ENCODE measurements at places on chromosomes 5 and 9.

DNA sequence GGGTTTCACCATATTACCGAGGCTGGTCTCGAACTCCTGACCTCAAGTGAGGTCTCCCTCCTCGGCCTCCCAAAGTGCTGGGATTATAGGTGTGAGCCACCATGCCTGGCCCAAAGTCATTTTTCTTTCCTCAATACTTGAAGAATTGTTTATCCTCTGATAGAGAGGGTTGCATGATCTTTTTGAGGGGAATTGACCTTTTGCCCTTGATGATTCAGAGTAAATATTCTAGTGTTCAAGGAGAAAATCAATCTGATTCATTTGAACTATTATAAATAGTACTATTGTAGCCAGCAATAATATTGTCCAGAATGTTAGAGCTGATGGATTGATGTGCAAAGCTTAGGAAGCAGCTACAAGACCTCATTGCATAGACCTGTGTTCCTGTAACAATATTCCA lies 47.1 kb downstream of the UGCG start:
- H3K4me3 ChIP-seq = no peak overlapping the region
- H3K27me3 ChIP-seq = no peaks in the 10 kb centered on the region
- H3K4me1 ChIP-seq = no peaks in the 10 kb centered on the region

GRCh38 chr5:11062397-11062796 lies 301.4 kb upstream of the DAP start:
- H3K27me3 ChIP-seq = no peaks in the 10 kb centered on the region
- H3K27ac ChIP-seq = no peak overlapping the region
- no peak overlapping the region for H3K4me3 ChIP-seq
- no peak for DNase-seq

DNA sequence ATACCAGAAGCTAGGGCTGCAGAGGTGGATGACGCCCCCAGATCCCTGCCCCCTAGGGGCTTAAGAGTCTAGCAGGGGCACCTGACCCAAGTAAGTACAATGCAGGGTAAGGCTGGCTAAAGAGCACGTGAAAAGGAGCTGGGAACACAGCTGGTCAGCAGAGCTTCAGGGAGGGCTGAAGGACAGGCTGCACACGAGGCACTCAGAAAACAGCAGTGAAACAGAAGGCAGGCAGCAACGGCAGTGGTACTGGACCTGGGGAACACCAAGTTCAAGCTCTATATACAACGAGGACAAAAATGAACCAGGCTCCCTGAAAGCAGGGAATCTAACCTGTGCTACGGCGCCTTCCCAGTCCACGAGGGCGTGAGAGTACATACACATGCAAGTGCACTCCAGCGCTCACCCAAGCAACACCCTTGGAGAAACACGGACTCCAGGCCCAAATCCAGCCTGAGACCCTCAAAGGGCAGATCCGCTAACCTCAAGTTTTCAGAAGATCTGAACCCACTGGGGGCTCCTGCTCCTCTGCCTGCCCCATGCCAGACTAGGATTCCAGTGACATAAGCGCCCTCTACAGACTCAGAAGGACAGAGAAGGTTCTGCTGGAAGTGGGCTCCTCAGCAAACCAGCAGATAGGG lies 57.4 kb downstream of the PSMB7 start:
- H3K27ac ChIP-seq = no peak overlapping the region
- no peaks in the 10 kb centered on the region for H3K4me1 ChIP-seq
- no peak for DNase-seq
- no peaks in the 10 kb centered on the region for H3K27me3 ChIP-seq
- peaks cover 4% of the 10 kb centered on the region for H3K36me3 ChIP-seq

- H3K4me1 ChIP-seq = no peaks in the 10 kb centered on the region
- H3K27me3 ChIP-seq = no peaks in the 10 kb centered on the region
- no peaks in the 10 kb centered on the region for H3K36me3 ChIP-seq
- H3K4me3 ChIP-seq = no peak overlapping the region
- DNase-seq = peak; percentile 82
Measured at GRCh38 chr9:6715755-6716643, 41.8 kb upstream of the KDM4C start.

GRCh38 chr9:14198841-14199455 lies 115.0 kb downstream of the NFIB start:
- no peak overlapping the region for H3K4me3 ChIP-seq
- peak; percentile 68 for DNase-seq
- H3K27ac ChIP-seq = peak overlapping the region; percentile 93

DNA sequence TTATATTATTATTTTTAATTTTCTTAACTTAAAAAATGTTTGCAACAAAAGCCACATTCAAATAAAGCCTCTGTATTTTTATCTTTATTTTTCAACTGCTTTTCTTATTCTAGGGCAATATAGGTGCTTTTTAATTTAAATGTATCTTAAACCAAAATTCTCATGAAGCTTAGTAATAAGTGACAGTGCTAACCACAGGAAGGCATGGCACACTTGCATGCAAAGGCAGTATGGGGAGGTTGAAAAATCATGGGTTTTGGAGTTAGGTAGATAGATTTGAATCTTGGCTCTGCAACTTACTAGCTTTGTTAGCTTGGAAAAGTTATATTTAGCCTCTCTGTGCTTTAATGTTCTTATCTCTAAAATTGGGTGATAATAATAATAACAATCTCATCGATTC lies 458.0 kb downstream of the DMAC1 start:
- H3K4me3 ChIP-seq = no peak overlapping the region
- peaks cover 15% of the 10 kb centered on the region for H3K4me1 ChIP-seq
- no peak overlapping the region for H3K27ac ChIP-seq
- no peak for DNase-seq

- peaks cover 9% of the 10 kb centered on the region for H3K36me3 ChIP-seq
- peaks cover 7% of the 10 kb centered on the region for H3K4me1 ChIP-seq
- H3K4me3 ChIP-seq = peak overlapping the region; percentile 44
- DNase-seq = no peak
- peak overlapping the region; percentile 33 for H3K27ac ChIP-seq
Measured at GRCh38 chr9:708551-709432, 132.7 kb upstream of the DMRT1 start.

GRCh38 chr9:126471084-126471624 lies 142.6 kb upstream of the LMX1B start:
- H3K4me1 ChIP-seq = peaks cover 11% of the 10 kb centered on the region
- no peak overlapping the region for H3K27ac ChIP-seq
- no peaks in the 10 kb centered on the region for H3K27me3 ChIP-seq
- no peak overlapping the region for H3K4me3 ChIP-seq
- no peak for DNase-seq

DNA sequence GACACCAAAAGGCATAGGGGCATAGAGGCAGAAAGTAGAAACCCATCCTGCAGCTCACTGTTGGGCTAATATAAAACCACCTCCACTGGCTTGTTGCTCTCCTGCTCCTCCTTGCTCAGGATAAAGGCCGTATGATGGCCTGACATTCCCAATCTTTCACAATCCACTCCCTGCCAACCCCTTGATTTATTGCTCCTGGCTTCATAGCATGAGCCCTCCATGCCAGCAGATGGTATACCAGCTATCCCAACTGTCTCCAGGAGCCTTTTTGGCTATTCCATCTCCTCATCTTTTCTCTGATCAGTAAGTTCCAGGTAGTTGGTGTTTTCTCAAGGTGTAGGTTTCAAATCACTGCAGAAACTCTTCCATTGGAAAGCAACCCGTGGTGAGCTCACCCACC lies 128.8 kb downstream of the EGFLAM start:
- no peak overlapping the region for H3K4me3 ChIP-seq
- no peaks in the 10 kb centered on the region for H3K27me3 ChIP-seq
- no peak overlapping the region for H3K27ac ChIP-seq
- no peaks in the 10 kb centered on the region for H3K4me1 ChIP-seq
- DNase-seq = no peak

GRCh38 chr5:62900976-62901375 lies 322.4 kb downstream of the LRRC70 start:
- no peak overlapping the region for H3K4me3 ChIP-seq
- no peaks in the 10 kb centered on the region for H3K27me3 ChIP-seq
- no peak overlapping the region for H3K27ac ChIP-seq
- no peaks in the 10 kb centered on the region for H3K36me3 ChIP-seq
- no peaks in the 10 kb centered on the region for H3K4me1 ChIP-seq

DNA sequence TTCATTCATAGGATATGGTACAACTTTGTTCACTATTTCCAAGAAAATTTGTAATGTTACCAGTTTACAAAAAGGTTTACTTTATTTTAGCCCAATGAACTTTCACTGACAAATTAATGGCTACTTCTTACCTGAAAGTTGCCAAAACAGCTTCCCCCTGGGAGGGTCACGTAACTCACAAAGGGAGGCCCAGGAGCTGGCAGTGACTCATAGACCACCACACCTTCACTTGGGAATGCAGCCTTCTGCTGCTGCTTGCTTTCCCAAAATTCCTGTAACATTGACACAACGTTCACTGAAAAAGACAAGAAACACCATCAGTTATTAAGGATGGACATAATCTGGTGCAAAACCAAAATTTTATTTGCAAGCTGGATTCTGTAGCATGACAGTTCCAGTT lies 18.1 kb downstream of the LIX1 start:
- H3K4me1 ChIP-seq = no peaks in the 10 kb centered on the region
- peaks cover 8% of the 10 kb centered on the region for H3K27me3 ChIP-seq
- H3K4me3 ChIP-seq = no peak overlapping the region
- DNase-seq = no peak
- no peaks in the 10 kb centered on the region for H3K36me3 ChIP-seq
- H3K27ac ChIP-seq = no peak overlapping the region

- no peaks in the 10 kb centered on the region for H3K4me1 ChIP-seq
- DNase-seq = no peak
- H3K27ac ChIP-seq = no peak overlapping the region
- H3K4me3 ChIP-seq = no peak overlapping the region
Measured at GRCh38 chr9:109683521-109683920, 96.5 kb upstream of the PALM2AKAP2 start.

GRCh38 chr9:101787891-101788290 lies 49.4 kb upstream of the GRIN3A start:
- DNase-seq = no peak
- H3K4me3 ChIP-seq = no peak overlapping the region
- no peaks in the 10 kb centered on the region for H3K36me3 ChIP-seq
- H3K27ac ChIP-seq = no peak overlapping the region
- H3K4me1 ChIP-seq = no peaks in the 10 kb centered on the region
- no peaks in the 10 kb centered on the region for H3K27me3 ChIP-seq

GRCh38 chr9:5425006-5425628 lies 12.6 kb downstream of the PLGRKT start:
- H3K36me3 ChIP-seq = no peaks in the 10 kb centered on the region
- H3K4me3 ChIP-seq = no peak overlapping the region
- DNase-seq = peak; percentile 37
- H3K27me3 ChIP-seq = no peaks in the 10 kb centered on the region
- no peak overlapping the region for H3K27ac ChIP-seq

DNA sequence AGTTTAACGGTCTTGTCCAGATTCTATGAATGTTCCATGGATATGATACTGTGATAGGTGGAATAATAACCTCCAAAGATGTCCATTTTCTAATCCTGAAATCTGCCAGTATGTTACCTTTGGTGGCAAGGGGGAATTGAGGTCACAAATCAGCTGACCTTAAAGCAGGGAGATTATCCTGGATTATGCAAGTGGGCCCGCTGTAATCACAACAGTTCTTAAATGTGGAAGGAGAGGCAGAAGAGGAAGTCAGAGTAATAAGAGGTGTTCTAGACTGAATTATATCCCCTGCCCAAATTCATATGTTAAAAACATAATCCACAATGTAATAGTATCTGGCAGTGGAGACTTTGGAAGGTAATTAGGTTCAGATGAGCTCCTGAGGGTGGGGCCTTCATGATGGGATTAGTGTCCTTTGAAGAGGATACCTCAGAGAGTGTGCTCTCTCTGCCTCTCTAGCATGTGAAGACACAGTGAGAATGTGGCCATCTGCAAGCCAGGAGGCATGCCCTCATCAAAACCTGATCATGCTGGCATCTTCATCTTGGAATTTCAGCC lies 47.6 kb upstream of the ZFAND5 start:
- H3K27ac ChIP-seq = no peak overlapping the region
- peaks cover 7% of the 10 kb centered on the region for H3K27me3 ChIP-seq
- no peaks in the 10 kb centered on the region for H3K36me3 ChIP-seq
- H3K4me3 ChIP-seq = no peak overlapping the region

- no peak for DNase-seq
- no peak overlapping the region for H3K27ac ChIP-seq
- peaks cover 3% of the 10 kb centered on the region for H3K4me1 ChIP-seq
- no peaks in the 10 kb centered on the region for H3K36me3 ChIP-seq
Measured at GRCh38 chr5:82986404-82986803, 90.8 kb downstream of the TMEM167A start.
